ENCODE measurements at places on chromosomes 12 and 14.

GRCh38 chr14:56133547-56133946 is 15.3 kb downstream of the PELI2 start:
- no peak for DNase-seq

DNA sequence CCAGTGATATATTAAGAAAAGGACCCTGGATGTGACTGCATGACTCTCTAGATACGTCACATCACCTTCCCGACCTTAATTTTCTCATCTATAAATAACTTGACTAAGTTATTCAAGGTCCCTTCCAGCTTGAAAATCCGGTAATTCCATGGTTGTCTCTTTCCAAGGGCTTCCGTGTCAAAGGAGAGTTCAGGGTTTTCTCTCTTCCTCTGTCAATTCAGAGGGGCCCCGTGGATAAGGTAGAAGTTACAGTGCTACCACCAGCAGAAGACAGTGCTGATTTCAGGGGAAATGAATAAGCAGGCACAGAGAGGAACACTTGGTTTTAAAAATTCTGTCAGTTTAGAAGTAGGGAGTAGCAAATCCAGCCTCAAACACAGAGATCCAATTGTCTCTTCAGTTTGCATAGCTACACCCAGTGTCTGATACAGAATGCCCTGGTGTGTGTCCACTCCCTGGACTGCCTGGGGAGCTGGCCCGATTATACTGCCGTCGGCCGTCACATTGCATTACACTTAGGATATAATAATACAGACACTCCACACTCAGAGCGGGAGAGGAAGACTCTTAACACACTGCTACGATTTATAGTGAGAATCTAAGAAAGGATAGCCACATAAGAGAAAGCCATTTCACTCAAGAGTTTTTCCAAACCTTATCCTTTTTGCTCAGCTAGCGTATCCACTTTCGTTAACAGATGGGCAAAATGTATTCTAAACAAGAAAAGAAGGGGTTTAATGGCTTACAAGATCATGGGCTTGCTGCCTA is 54.7 kb upstream of the GTF2A1 start:
- no peak for DNase-seq

- DNase-seq, result no peak
Observed at GRCh38 chr14:69797573-69798338, 715 bp upstream of the SLC10A1 start.

GRCh38 chr14:41986700-41987099 is 380.0 kb downstream of the LRFN5 start:
- no peak for DNase-seq

DNA sequence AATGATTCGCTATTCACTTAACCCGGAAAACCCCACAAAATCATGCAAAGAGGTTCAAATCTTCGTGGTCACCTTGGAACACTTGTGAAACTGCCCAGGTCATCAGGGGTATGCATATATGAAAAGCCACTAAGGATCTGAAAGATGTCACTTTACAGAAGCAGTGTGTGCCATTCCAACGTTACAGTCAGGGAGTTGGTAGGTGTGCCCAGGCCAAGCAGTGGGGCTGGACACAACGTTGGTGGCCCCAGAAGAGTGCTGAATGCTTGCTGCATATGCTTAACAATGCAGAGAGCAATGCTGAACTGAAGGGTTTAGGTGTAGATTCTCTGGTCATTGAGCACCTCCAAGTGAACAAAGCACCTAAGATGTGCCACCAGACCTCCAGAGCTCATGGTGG is 51.1 kb upstream of the EIF5 start:
- no peak for DNase-seq

DNA sequence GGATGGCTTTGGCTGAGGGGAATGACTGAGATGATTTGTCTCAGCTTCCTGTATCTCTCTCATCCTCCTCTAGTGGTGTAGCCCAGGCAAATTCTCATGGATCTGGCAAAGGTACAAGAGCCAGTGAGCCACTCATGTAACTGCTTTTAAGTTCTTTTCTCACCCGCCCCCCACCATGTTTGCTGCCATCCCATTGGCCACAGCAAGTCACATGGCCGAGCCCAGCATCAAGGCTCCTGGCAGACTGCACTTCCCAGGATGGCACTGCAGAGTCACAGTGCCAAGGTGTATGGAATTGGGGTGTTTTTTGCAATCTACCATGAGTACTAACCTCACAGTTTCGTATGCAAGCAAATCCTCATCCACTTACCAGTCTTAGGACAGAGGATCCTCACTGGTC is 50.9 kb downstream of the CHST11 start:
- no peak for DNase-seq

DNA sequence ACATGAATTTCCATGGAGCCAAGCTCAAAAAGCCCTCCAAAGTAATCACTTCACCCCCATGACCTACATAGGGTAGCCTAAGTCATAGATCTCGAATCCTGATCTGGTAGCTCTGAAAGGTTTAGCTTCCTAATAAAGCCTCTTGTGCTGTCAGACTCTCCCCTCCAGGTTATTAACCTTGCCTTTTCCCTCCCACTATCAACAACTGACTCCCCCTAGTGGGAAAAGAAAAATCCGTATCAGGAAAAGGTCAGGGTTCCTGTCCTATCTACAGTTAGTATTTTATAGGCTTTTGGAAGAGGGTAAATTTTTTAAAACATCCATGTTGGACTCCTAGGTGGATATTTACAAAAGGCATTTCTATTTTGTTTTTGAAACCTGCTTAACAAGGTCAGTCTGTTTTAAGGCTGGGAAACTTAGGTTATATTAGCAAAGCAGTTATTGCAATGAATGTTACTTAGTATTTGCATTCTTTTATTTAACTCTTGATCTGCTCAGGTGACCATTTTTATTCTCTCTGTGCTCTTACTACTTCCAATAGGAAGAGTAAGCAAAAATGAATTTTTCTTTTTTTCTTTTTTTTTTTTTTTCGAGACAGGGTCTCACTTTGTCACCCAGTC is 8.0 kb downstream of the YY1 start:
- peak; percentile 46 for DNase-seq

GRCh38 chr14:90489916-90490719 is 93.3 kb downstream of the CALM1 start:
- DNase-seq, result no peak

DNA sequence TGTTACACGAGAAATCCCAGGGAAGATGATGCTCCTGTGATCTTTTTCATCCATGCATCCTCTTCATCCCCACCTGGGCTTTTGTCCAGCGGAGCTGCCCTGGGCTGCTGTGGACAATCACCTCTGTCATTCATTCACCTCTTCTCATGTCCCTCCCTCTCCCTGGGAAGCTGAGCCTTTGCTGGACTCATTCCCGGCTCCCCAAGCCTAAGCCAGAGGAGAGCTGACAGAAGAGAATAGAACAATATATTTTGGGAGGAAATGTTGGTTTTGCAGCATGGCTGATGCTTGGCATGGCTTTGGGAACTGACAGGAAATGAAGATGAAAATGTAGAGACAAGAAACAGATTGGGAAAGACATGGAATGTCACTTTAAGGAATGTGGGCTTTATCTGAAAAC is 177.4 kb downstream of the DICER1 start:
- DNase-seq, result no peak

DNA sequence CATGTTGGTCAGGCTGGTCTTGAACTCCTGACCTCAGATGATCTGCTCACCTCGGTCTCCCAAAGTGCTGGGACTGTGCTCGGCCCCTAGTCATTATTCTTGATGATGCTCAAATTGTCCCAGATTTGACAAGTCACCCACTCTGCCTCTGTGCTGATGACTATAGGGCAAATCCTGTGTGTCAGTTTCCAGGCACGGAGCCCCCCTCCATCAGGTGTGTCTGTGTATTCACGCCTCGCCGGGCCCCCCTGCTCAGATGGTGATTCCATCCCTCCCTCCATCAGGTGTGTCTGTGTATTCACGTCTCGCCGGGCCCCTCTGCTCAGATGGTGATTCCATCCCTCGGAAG is 4.3 kb upstream of the GPR132 start:
- no peak for DNase-seq

DNA sequence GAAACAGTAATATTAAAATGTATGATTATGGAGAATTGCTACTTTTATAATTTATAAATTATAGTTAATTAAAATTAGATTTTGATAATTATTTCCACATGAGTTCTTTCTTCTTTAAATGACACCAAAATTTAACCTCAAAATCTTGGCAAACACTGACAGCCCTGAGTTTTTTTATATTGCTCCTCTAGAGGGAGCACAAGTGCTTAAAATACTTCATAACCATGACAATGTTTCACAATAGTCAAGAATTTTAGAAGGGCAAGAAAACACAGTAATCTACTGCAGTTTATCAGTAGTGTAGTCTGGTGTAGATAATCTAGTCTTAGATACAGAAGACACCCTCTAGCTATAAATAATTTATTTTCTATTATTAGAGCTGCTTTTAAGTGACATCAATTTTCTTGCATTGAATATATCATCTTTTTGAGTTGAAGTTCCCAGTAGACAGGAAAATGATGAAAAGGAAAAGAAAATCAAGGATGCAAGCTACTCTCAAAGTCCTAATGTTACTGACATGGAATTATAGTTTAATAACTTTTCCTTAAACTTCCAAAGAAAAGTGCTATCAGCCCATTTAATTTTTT is 14.3 kb upstream of the PTGER2 start:
- DNase-seq, result peak; percentile 48

- no peak for DNase-seq
Observed at GRCh38 chr14:73627151-73627558, 14.8 kb downstream of the ACOT6 start.

GRCh38 chr12:101902641-101903040 is 25.3 kb downstream of the DRAM1 start:
- no peak for DNase-seq

DNA sequence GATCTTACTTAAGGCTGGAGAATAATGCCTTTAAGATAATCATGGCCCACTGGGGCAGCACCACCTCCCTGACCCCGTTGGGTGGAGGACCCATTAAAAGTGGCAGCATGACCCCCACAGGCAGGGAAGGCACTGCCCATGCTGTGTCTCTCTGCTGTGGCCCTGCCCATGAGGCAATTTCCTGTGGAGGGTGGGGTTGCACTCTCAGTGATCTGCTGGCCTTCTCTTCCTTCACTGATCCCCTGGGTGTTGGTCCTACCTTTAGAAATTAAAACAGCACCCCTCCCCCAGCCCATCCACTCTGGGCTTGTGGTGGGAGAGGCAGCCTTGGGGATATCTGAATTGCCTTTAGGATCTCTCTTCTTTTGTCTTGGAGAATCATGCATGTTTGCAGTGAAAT is 17.3 kb downstream of the KLRK1 start:
- DNase-seq, result no peak

GRCh38 chr12:43776498-43776897 is 17.7 kb downstream of the IRAK4 start:
- DNase-seq, result peak; percentile 17

GRCh38 chr14:59918824-59919569 is 947 bp upstream of the LRRC9 start:
- DNase-seq, result peak; percentile 45

DNA sequence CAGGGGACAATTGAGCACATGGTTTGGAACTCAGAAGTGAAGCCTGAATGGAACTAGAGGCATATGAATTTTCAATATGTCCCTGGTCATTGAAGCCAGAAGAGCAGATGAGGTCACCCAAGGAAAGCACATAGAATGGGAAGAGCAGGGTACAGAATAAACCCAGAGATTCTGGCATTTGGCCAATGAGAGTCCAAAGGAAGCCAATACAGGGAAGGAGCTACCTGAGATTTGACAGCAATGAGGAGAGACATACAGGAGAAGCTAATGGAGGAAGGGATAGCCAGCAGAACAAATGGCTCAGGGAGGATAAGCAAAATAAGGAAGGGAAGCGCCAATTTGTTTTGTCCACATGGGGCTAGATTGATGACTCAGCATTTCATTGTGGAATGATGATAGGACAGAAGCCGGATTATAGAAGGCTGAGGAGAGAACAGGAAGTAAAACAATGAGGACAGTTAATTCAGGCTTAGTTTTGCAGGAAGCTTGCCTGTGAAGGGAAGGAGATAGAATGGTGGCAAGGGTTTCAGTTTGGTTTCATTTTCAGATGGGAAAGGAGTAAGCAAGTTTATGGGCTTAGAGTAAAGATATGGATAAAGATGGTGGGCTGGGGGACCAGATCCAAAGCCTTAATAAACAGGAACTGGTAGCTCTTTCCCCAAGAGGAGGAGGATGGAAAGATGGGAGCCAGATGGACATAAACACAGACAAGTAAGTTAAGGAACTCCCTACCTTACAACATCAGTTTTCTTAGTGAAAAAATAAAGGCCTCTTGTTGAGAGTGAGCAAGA is 3.2 kb upstream of the SPTSSA start:
- peak; percentile 47 for DNase-seq

GRCh38 chr14:99718811-99719192 is 34.7 kb downstream of the CYP46A1 start:
- DNase-seq, result no peak

- no peak for DNase-seq
Observed at GRCh38 chr12:78229591-78230101, 399.0 kb downstream of the NAV3 start.

- no peak for DNase-seq
Observed at GRCh38 chr12:121181181-121181580, 28.7 kb upstream of the P2RX4 start.

- DNase-seq, result no peak
Observed at GRCh38 chr12:101923045-101923718, 45.8 kb downstream of the DRAM1 start.

- peak; percentile 58 for DNase-seq
Observed at GRCh38 chr12:89733579-89734201, 25.1 kb upstream of the ATP2B1 start.

DNA sequence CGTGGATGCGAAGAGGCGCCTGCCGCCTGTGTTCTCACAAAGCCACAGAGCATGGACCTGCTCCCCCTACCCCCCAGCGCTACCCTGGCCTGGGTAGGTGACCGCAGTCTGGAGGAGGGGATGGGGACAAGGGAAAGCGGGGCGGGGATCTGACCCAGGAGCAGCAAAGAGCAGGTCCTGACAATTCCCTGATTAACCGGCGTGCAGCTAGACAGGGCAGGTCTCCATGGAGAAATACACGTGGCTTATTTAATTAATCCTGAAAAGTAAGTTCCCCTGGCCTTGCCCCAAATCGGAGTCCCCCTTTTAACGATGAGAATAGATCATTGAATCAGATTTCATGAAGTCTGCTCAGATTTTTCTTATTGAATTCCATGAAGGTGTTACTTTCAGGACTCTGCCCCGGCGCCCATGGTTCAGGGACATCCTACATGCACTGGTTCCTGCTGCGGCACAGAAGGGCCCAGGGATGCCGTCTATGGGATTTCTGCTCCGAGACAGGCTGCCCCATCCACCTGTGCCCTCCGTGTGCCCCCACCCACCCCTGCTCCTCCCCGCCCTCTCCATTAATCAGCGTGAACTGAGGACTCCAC is 251.0 kb upstream of the SFSWAP start:
- DNase-seq, result no peak

DNA sequence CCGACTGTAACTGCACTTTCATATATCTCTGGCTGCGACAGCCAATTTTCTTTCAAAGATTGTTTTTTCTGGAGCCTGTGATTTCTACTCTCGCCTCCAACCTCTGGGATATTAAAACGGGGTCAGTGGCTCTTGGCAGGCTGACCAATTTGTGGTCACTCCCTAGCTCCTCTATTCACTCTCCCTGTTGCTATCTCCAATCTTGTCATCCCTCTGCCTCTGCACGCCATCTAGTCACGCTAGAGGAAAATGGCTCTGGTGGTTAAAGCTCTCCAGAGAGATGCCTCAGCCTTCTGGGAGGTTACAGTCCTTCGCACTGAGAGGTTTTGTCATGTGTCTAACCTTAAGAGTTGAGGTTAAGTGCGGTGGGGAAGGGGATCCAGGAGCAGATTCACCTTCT is 59.8 kb upstream of the CISTR start:
- no peak for DNase-seq
